Immature natural killer cell (primary cell): ENCODE measurements at places on chromosomes 7 and 10.

- H3K4me1 ChIP-seq = peaks cover 53% of the 10 kb centered on the region
- DNase-seq = no peak
- no peak overlapping the region for H3K4me3 ChIP-seq
- H3K27ac ChIP-seq = no peak overlapping the region
- H3K27me3 ChIP-seq = no peaks in the 10 kb centered on the region
Measured at GRCh38 chr7:127901895-127902703, 129.1 kb downstream of the LRRC4 start.

- H3K36me3 ChIP-seq = no peaks in the 10 kb centered on the region
- H3K27ac ChIP-seq = no peak overlapping the region
- H3K27me3 ChIP-seq = peaks cover 2% of the 10 kb centered on the region
- no peak for DNase-seq
Measured at GRCh38 chr7:139548302-139549028, 25.0 kb downstream of the CLEC2L start.

DNA sequence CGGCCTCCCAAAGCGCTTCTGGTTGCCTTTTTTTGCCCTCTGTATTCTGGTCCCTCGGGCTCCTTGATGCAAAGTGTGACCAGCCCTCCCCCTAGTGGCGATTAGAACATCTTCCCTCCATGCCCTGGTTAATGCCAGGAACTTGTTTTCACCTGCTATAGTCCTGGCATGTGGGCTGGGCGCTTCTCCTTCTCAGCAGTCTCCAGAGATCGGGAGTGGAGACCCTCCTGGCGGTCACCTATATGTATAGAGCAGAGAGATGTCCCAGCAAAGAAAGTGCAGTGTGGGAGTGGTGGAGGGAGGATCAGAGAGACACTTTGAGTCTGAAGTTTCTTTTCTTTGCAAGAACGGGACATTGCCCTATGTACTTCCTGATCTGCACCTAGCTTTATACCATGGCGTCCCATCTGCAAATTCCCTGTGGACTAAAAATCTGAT is 264.1 kb downstream of the OTUD1 start:
- no peak overlapping the region for H3K4me3 ChIP-seq
- H3K4me1 ChIP-seq = no peaks in the 10 kb centered on the region
- no peaks in the 10 kb centered on the region for H3K36me3 ChIP-seq
- H3K27me3 ChIP-seq = peaks cover 11% of the 10 kb centered on the region

DNA sequence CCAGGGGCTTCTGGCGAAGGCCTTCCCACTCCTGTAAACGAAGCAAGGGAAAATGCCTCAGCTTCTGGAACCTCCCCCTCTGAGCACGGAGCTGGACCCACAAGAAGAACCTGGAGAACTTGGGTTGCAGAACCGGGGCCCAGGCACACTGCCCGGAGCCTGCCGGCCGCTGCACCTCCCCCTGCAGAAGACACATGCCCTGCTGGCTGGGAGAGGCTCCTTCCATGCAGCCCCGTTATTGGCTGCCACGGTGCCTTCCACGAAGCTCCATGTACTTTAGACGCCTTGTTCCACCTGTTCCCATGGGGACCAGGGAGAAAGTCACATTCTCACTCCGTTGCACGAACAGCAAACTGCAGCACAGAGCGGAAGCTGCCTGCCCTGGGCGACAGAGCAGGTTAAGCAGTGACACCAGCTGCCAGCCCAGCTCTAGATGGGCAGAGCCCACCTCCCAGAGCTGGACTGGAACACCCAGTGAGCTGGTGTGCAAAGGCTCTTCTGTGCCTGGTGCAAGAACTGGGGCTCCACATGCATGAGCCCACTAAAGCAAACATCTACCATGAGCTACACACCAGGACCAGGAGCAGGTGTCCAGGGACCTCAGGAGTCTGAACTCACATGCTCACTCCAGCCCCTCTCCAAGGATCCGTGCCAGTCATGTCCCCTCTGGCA is 70.1 kb downstream of the TNS3 start:
- H3K36me3 ChIP-seq = no peaks in the 10 kb centered on the region
- H3K27me3 ChIP-seq = peaks cover 4% of the 10 kb centered on the region
- H3K4me3 ChIP-seq = no peak overlapping the region
- no peak for DNase-seq
- no peaks in the 10 kb centered on the region for H3K4me1 ChIP-seq

GRCh38 chr7:155709453-155709852 is 65.0 kb downstream of the RBM33 start:
- H3K27ac ChIP-seq = no peak overlapping the region
- no peak overlapping the region for H3K4me3 ChIP-seq
- H3K36me3 ChIP-seq = peaks cover 21% of the 10 kb centered on the region
- peaks cover 27% of the 10 kb centered on the region for H3K4me1 ChIP-seq
- H3K27me3 ChIP-seq = no peaks in the 10 kb centered on the region

DNA sequence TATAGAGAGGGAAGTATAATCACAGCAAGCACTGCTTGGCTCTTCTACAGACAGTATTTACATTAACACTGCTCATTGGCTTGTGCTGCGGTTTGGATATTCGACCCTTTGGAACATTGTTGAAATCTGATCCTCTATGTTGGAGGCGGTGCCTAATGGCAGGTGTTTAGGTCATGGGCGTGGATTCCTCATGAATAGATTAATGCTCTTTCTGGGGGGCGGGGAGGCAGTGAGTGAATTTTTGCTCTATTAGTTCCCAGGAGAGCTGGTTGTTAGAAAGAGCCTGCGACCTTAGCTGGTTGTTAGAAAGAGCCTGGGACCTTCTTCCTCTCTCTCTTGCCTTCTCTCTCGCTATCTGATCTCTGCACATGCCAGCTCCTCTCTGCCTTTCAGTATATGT is 77.3 kb upstream of the SVIL start:
- peaks cover 11% of the 10 kb centered on the region for H3K4me1 ChIP-seq
- no peak overlapping the region for H3K4me3 ChIP-seq
- no peak overlapping the region for H3K27ac ChIP-seq

GRCh38 chr10:60594476-60595051 is 183.7 kb upstream of the CDK1 start:
- no peaks in the 10 kb centered on the region for H3K36me3 ChIP-seq
- H3K4me3 ChIP-seq = no peak overlapping the region
- no peaks in the 10 kb centered on the region for H3K4me1 ChIP-seq
- H3K27me3 ChIP-seq = no peaks in the 10 kb centered on the region
- H3K27ac ChIP-seq = no peak overlapping the region

DNA sequence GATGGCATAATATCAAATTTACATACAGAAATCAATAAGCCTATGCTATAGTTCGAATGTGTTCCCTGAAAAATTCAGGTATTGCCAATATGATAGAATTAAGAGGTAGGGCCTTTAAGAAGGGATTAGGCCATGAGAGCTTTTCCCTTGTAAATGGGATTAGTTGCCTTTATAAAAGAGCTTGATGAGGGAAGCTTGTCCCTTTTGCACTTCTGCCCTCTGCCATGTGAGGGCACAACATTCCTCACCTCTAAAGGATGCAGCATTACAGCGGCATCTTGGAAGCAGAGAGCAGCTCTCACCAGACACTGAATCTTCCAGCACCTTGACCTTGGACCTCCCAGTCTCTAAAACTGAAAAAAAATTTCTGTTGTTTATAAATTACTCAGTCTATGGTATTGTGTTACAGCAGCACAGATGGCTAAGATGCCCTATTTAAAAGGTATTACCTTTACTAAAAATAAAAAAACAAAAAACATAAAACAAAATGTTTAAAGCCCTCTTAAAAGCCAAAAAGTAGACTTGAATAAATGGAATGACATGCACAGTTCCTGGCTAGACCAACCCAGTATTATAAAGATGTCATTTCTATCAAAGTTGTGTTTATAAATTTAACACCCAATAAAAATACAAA is 909.6 kb downstream of the REEP3 start:
- no peak overlapping the region for H3K27ac ChIP-seq
- no peaks in the 10 kb centered on the region for H3K27me3 ChIP-seq
- H3K4me1 ChIP-seq = no peaks in the 10 kb centered on the region
- no peak for DNase-seq

DNA sequence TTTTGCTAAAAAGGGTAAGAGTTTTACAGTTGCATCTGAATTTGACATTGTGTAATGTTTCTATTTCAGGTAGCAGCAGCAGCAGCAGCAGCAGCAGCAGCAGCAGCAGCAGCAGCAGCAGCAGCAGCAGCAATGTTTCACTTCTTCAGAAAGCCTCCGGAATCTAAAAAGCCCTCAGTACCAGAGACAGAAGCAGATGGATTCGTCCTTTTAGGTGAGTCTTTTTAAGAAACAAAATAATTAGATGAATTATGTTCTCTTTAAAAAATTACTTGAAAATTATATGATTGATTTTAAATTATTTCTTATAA is 32.6 kb downstream of the UMAD1 start:
- H3K4me3 ChIP-seq = no peak overlapping the region
- H3K36me3 ChIP-seq = peaks cover 12% of the 10 kb centered on the region
- DNase-seq = no peak
- H3K4me1 ChIP-seq = peaks cover 18% of the 10 kb centered on the region
- H3K27me3 ChIP-seq = peaks cover 2% of the 10 kb centered on the region

DNA sequence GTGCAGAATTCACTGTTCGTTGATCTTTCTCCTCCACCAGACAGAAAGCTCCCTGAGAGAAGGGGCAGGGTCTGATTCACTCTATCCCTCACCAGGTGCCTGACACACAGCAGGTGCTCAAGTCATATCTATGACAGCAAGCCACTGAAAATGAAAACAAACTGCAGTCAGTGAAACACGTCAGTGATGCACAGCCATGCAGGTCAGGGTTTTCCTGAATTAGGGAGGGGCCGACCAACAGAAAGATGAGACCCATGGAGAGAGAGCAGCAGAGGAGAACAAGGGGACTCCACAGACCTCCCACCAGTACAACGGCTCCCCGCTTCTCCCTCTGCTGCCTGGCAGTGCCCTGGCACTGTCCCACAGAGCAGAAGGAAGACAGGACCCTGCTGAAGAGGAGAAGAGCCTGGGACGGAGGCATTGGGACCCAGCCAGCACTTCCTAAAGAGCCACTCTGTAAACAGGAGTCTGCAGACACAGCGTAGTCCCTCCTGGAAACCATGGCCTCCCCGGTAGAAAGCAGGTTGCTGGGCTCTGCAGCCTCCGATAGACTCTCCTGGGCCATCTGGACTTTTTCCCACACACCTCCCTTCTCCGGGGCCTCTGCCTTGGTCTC is 50.3 kb downstream of the FAM53B start:
- H3K4me1 ChIP-seq = peaks cover 96% of the 10 kb centered on the region
- DNase-seq = no peak
- H3K4me3 ChIP-seq = peak overlapping the region; percentile 45
- peak overlapping the region; percentile 96 for H3K27ac ChIP-seq
- H3K36me3 ChIP-seq = peaks cover 46% of the 10 kb centered on the region

DNA sequence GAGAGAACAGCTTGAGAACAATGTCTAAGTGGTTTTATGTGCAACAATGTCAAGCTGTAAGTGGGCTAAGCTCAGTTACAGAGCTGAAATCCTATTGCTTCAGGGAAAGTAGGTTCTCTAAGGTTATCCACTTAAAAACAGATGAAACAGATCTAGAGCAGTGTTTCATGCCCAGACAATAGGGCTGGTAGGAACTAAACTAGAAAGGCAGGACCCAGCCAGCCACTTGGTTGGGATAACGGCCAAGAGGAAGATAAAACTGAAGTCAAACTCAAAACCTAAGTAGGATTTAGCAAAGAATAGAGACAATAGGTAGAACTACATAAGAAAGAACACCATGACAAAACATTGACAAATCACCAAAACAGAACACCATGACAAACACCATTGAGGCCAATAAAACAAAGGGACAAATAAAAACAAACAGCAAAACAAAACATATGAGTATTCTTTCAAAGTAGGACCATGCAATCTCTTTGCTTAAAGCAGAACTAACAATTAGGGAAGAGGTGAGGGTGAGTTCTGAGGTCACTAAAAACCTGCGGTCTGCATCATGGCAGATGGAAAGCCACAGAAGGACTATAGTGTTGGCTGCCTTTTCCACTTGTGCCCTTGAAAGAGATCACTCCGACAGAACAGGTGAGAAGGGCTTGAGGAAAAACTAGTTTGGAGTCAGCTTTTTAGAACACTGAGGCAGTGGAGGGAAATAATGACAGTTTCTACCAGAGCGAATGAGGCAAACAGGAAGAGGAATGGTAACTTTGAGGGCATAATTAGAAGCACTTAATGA is 81.0 kb downstream of the HGF start:
- H3K4me3 ChIP-seq = no peak overlapping the region
- no peak overlapping the region for H3K27ac ChIP-seq
- no peak for DNase-seq

- no peak overlapping the region for H3K27ac ChIP-seq
- peaks cover 6% of the 10 kb centered on the region for H3K36me3 ChIP-seq
- H3K4me3 ChIP-seq = no peak overlapping the region
- H3K27me3 ChIP-seq = peaks cover 9% of the 10 kb centered on the region
- H3K4me1 ChIP-seq = no peaks in the 10 kb centered on the region
Measured at GRCh38 chr7:35246819-35247218, 7.1 kb downstream of the TBX20 start.

DNA sequence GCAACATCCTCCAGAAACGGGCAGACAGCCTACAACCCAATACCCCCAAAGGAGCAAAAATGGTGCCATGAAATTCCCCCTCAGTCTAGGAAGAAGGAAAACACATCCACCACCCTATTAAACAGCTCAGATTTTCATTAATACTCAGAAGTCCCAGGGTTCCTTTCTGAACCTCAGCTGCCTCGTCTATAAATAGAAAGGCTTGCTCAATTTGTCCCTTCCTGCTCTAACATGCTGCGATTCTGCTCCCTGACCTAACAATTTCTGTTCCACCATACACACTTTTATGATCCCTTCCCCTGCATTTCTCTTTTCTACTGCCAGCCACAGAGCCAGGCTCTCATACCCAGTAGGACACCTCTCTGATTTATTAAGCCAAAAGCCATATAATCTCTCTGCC is 68.1 kb downstream of the MTERF1 start:
- H3K27me3 ChIP-seq = no peaks in the 10 kb centered on the region
- H3K4me1 ChIP-seq = no peaks in the 10 kb centered on the region
- H3K36me3 ChIP-seq = peaks cover 7% of the 10 kb centered on the region
- DNase-seq = no peak

- H3K27me3 ChIP-seq = peaks cover 42% of the 10 kb centered on the region
- H3K36me3 ChIP-seq = no peaks in the 10 kb centered on the region
- H3K27ac ChIP-seq = no peak overlapping the region
- peaks cover 29% of the 10 kb centered on the region for H3K4me1 ChIP-seq
- H3K4me3 ChIP-seq = peak overlapping the region; percentile 92
Measured at GRCh38 chr7:28409716-28410627, 2.3 kb upstream of the CREB5 start.

DNA sequence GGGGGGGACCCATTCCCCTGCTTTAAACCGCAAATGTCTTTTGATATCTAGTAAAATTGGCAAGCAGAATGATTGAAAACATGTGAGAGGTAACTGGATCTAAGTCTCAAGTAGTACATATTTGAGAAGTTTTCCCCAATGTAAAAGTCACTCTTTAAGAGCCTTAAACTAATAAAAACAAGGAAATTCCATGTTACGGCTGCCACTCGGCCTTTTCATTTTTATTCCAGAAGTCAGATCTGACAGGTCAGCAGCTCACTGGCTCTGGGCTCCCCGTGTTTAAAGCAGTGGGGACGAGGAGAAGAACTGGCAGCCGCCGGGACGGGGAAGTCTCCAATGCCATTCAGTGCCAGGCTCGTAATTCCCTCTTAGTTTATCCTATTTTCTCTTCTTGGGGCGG is 80.7 kb downstream of the CUX1 start:
- DNase-seq = no peak
- H3K36me3 ChIP-seq = no peaks in the 10 kb centered on the region
- peaks cover 17% of the 10 kb centered on the region for H3K4me1 ChIP-seq
- H3K27me3 ChIP-seq = no peaks in the 10 kb centered on the region
